MM.1S (cell line): ENCODE measurements at places on chromosomes 13 and 19.

- DNase-seq, result no peak
- no peaks in the 10 kb centered on the region for H3K27me3 ChIP-seq
Observed at GRCh38 chr19:10797078-10797477, 38.9 kb downstream of the TMED1 start.

DNA sequence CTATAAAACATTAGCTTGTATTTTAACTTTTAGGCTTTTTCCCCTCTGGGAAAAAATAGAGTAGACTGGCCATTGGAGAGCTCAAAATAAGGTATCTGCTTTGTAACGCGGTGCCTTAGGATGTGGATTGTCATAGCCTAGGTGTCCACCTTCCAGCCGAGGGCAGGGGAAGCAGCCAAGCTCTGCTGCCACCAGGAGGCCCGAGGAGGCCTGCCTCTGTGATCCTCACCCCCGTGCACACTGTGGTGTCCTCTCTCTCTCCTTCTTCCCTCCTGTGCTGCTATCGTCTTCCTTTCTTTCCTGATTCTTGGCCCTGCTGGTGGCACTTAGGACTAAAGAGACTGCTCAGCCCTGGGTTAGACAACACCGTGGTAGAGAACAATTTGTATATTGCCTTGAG, 11.3 kb downstream of the HNRNPM start:
- no peak overlapping the region for H3K27ac ChIP-seq
- no peak overlapping the region for H3K4me3 ChIP-seq
- no peak for DNase-seq
- peaks cover 11% of the 10 kb centered on the region; the same call in 1 of the 2 replicates for H3K36me3 ChIP-seq
- H3K4me1 ChIP-seq, result 0 out of 2 replicates have a peak, but pooled peaks cover 3% of the 10 kb centered on the region

DNA sequence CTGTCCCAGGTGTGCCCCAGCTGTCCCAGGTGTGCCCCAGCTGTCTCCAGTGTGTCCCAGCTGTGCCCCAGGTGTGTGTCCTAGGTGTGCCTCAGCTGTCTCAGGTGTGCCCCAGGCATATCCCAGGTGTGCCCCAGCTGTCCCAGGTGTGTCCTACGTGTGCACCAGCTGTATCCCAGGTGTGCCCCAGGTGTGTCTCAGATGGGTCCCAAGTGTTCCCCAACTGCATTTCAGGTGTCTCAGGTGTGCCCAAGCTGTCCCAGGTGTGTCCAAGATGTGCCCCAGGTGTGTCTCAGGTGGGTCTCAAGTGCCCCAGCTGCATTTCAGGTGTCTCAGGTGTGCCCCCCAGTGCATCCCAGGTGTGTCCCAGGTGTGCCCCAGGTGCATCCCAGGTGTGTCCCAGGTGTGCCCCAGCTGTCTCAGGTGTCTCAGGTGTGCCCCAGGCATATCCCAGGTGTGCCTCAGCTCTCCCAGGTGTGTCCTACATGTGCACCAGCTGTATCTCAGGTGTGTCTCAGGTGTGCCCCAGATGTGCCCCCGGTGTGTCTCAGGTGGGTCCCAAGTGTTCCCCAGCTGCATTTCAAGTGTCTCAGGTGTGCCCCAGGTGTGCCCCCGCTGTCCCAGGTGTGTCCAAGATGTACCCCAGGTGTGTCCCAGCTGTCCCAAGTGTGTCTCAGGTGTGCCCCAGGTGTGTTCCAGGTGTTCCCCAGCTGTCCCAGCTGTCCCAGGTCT, 1.3 kb upstream of the GRK1 start:
- no peaks in the 10 kb centered on the region for H3K36me3 ChIP-seq
- no peak for DNase-seq
- no peak overlapping the region for H3K4me3 ChIP-seq
- H3K27ac ChIP-seq, result no peak overlapping the region
- peaks cover 23% of the 10 kb centered on the region for H3K27me3 ChIP-seq

- no peak for DNase-seq
- no peak overlapping the region for H3K27ac ChIP-seq
- no peaks in the 10 kb centered on the region for H3K4me1 ChIP-seq
- peaks cover 45% of the 10 kb centered on the region for H3K27me3 ChIP-seq
- H3K4me3 ChIP-seq, result no peak overlapping the region
- H3K36me3 ChIP-seq, result no peaks in the 10 kb centered on the region
Observed at GRCh38 chr19:8500158-8500557, 2.3 kb downstream of the PRAM1 start.

- no peak overlapping the region for H3K27ac ChIP-seq
- peaks cover 20% of the 10 kb centered on the region for H3K4me1 ChIP-seq
- no peak overlapping the region for H3K4me3 ChIP-seq
- no peak for DNase-seq
Observed at GRCh38 chr19:39684267-39684666, 20.0 kb upstream of the LGALS14 start.

GRCh38 chr13:76735641-76736040, 150.6 kb downstream of the KCTD12 start:
- no peaks in the 10 kb centered on the region for H3K4me1 ChIP-seq
- no peak overlapping the region for H3K4me3 ChIP-seq
- no peaks in the 10 kb centered on the region for H3K36me3 ChIP-seq
- no peak overlapping the region for H3K27ac ChIP-seq
- no peak for DNase-seq

- H3K4me1 ChIP-seq, result no peaks in the 10 kb centered on the region
- H3K27ac ChIP-seq, result no peak overlapping the region
- no peaks in the 10 kb centered on the region for H3K36me3 ChIP-seq
- H3K27me3 ChIP-seq, result no peaks in the 10 kb centered on the region
Observed at GRCh38 chr13:49653478-49653877, 25.2 kb downstream of the ARL11 start.

DNA sequence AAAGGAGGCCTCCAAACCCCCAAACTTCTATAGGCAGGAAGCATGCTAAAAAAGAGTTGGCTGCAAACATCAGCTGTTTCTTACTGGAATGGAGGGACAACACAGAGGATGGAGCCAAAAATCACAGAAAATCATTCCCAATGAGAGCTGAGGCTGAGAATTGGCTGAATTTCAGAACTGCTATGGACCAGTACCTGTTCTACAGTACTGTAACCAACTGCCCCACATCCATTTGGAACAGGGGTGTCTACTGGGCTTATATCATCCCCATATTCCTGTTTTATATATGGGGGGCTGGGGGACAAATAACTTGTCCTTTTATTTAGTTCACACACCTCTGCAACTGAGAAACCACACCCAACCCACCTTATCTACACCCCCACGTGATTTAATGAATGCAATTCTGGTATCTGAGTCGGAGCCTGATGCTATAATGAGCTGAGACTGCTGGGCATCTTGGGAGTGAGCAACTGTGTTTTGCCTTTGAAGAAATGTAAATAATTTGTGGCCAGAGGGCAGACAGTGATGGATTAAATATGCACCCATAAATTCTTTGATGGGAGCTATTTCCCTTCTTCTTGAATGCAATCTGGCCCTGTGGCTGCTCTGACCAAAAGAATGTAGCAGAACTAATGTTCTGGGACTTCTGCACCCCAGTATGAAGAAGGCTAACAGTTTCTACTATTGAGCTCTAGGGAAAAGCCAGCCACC, 82.6 kb downstream of the TBC1D4 start:
- H3K4me3 ChIP-seq, result no peak overlapping the region
- no peaks in the 10 kb centered on the region for H3K27me3 ChIP-seq
- H3K27ac ChIP-seq, result no peak overlapping the region
- H3K36me3 ChIP-seq, result no peaks in the 10 kb centered on the region
- no peaks in the 10 kb centered on the region for H3K4me1 ChIP-seq

DNA sequence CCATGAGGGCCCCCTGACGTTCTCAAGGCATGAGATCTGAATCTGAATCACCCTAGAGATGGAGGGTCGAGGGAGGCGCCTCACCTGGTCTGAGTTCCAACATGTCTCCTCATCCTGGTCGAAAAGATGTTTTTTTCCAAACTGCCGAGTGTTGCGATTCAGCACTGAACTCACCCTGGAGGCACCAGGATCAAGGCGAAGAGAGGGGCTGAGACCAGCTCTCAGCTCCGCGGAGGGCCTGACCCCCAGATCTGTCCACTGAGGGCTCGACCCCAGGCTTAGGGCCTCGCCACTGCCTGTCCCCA, 555 bp downstream of the NR2C2AP start:
- no peaks in the 10 kb centered on the region for H3K36me3 ChIP-seq
- H3K4me3 ChIP-seq, result peak overlapping the region; percentile 85
- H3K27me3 ChIP-seq, result peaks cover 21% of the 10 kb centered on the region
- no peak for DNase-seq
- peak overlapping the region; percentile 50; the same call in 1 of the 2 replicates for H3K27ac ChIP-seq

DNA sequence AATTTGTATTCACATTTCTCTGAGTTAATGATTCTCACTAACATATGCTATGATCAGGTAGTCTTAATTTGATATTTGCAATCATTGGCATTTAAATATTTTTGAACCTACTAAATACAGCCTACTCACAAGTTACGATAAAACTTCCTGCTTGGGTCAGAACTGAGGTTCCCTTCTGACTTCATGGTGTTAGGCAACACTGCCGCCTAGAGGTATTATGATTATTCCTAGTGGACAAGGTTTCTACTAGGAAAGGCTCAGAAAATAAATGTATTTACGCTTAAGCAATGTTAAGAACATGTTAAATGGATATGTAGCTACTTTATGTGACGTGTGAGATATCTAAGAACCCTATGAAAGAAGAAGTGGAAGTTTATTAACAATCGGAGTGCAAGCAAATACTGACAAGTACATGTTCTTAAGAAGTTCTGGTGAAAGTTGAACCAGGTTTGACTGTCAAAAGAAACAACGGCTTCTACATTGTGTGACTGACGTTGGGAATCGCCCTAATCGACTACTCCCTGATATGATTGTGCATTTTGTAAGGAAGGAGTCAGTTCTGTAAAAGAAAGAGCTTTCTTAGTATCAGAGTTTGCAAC, 1395.8 kb downstream of the SLITRK5 start:
- H3K36me3 ChIP-seq, result no peaks in the 10 kb centered on the region
- DNase-seq, result peak; percentile 21
- no peaks in the 10 kb centered on the region for H3K27me3 ChIP-seq
- H3K4me3 ChIP-seq, result no peak overlapping the region
- no peaks in the 10 kb centered on the region for H3K4me1 ChIP-seq

DNA sequence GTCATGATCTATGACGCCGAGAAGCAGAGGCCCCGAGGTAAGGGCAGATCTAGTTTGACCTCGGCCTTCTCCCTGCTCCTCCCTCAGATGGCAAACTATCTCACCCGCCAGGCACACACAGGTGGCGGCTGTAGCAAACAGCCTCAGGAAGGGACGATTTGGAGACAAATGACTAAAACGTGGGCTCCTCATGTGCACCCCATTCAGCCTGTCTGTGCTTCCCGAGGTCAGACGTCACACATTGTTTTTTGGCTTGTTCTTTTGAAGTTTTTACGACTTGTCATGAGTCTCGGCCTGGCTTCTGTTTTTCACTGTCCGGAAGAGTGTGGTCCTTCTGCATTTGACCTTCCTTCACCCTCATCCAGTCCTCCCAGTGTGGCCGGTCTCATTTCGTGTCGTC, 15.0 kb downstream of the DAZAP1 start:
- no peak overlapping the region for H3K27ac ChIP-seq
- H3K4me3 ChIP-seq, result no peak overlapping the region
- no peaks in the 10 kb centered on the region for H3K4me1 ChIP-seq

GRCh38 chr13:109393045-109393444, 393.3 kb downstream of the IRS2 start:
- H3K27me3 ChIP-seq, result no peaks in the 10 kb centered on the region
- H3K27ac ChIP-seq, result no peak overlapping the region
- no peak overlapping the region for H3K4me3 ChIP-seq
- no peak for DNase-seq
- H3K36me3 ChIP-seq, result no peaks in the 10 kb centered on the region

DNA sequence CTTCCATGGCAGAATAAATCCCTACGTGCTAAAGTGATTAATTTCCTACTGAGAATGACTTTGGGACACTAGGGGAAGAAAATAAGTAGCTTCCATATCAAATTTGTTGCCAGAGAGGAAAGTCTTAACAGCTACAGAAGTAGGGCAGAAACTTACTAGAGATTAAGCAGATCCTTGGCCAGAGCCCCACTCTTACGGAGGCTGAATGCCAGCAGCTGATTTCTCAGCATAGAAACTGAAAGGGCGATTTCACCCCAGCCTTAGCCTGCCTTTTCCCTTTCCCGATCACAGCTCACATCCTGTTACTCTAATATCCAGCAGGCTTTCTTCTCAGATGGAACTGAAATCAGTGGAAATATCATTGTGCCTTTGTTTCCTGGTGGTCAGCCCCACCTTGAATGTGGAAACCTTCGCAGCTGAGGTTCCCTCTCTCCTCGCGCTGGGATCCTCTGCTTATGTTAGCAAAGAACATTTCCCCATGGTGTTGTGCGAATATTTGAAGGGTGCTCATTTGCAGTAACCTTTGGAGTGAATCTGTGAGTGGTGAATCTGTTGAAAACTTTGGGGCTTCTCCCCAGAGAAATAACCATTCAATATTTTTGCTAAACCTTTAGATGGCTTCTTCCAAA, 8.4 kb downstream of the FAM124A start:
- DNase-seq, result no peak
- H3K4me3 ChIP-seq, result no peak overlapping the region

DNA sequence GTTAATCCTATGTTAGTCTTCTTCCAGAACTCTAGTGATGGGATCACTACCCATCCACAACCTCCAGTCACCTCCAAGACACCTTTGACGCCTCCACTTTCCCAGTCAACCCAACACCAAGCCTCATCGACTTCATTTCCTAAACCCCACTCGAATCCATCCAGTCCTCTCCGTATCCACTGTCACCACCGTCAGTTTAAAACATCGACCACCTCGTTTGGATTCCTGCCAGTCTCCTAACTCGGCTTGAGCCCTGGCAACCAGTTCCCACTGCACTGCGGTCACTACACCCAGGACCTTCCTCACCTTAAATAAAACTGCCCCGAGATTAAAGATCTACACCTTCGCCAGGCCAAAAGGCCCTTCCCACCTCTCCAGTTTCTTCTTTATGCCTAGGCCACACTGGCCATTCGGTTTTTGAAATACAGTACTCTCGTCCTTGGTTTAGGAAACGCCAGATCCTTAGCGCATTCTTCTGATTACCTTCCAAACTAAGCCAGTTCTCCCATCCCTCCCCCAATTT, 1.2 kb downstream of the MTIF3 start:
- peak overlapping the region; percentile 86 for H3K4me3 ChIP-seq
- H3K27ac ChIP-seq, result peak overlapping the region; percentile 100
- no peaks in the 10 kb centered on the region for H3K36me3 ChIP-seq
- H3K27me3 ChIP-seq, result no peaks in the 10 kb centered on the region

DNA sequence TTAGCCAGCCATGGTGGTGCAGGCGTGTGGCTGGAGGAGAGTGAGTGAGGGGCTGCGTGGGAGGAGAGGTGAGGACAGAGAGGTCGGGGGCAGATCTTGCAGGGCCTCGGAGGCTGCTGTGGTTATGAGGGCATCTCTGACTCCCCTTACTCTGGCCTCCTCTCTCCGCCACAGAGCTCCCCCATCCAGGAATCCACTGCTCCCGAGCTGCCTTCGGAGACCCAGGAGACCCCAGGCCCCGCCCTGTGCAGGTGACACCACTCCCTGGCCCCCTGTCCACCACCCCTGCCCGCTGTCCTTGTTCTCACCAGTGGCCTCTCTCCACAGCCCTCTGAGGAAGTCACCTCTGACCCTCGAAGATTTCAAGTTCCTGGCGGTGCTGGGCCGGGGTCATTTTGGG, 7.8 kb downstream of the PTGER1 start:
- no peaks in the 10 kb centered on the region for H3K36me3 ChIP-seq
- H3K27me3 ChIP-seq, result peaks cover 2% of the 10 kb centered on the region; the same call in 1 of the 2 replicates
- H3K4me3 ChIP-seq, result no peak overlapping the region
